Activated CD4-positive, CD25-positive, alpha-beta regulatory T cell (primary cell): ENCODE measurements at places on chromosomes 11 and 22.

DNA sequence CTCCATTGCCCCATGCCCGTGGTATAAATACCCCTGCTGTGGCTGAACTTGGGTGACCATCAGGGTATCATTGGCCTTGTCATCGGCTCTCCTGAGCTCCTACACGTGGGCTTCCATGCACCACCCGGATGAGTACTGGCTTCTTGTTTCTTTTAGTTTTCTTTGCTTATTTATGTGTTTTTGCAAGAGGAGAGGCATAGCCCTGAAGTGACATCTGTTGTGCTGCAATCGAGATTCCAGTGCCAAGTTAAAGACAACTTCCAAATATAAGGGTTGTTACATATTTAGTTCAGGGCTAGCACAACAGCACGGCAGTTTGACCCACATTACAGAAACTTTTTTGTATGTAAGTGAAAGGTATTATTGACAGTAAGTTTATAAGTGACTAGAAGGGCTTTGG lies 1087.1 kb downstream of the TBC1D22A start:
- DNase-seq: no peak

DNA sequence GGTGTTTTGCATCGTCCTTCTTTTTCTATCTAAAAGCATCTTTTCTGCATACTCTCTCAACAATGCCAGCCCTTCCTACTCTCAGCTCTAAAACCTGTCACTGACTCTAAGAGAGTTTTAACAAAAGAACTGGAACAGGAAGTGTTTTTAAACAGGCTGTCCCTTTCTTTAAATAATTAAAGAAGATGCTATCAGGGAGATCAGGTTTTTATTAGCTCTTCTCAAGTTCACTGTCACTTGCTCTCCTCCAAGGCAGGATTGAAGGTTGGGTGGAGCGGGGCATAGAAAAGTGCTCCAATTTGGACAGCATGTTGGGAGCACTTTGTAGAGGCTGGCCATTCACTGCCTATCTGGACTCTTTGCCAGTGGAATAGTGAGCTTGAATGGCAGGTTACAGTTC lies 56.4 kb upstream of the BARX2 start:
- no peak for DNase-seq

DNA sequence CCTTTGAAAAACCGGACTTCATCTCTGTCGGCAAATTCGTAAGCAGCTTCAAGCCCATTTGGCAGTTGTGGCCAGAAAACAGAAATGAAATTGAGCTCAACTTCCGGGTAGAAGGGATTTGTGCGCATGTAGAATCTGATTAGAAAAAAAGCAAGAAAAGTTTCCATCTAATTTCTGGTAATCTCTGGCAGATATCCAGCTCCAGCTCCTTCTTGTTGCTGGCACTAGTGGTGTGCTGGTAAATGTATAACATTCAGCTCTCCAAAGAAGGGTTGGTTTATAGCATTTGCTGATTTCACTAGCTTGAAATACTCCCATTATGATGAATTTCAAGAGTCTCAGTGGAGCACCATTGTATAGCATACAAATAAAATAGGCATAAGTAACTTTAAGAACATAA lies 5.4 kb downstream of the MMP1 start:
- DNase-seq: no peak

DNA sequence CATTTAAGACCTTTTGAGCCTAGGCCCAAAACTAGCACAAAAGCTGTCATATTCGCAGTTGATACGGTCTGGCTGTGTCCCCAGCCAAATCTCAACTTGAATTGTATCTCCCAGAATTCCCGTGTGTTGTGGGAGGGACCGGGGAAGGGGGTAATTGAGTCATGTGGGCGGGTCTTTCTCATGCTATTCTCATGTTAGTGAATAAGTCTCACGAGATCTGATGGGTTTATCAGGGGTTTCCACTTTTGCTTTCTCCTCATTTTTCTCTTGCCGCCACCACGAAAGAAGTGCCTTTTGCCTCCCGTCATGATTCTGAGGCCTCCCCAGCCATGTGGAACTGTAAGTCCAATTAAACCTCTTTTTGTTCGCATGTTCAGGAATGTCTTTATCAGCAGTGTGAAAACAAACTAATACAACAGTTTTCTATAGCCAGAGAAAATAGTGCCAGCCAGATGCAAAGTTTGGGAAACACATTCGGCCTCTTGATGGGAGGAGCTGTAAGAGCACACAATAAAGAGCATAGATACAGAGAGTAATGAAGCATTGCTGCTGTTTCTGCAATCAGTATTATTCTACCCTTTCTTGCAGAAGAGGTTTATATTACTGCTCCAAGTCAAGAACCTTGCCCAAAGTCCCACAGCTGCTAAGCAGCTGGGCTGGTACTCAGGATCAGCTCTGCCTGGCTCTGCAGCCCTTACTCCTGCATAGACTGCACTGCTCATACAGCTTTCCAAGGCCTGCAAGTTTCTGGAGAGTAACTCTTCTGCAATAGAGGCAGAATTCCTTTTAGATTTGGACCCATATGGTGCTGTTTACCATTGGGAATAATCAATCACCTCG lies 2.0 kb upstream of the ZNF195 start:
- DNase-seq: no peak

DNA sequence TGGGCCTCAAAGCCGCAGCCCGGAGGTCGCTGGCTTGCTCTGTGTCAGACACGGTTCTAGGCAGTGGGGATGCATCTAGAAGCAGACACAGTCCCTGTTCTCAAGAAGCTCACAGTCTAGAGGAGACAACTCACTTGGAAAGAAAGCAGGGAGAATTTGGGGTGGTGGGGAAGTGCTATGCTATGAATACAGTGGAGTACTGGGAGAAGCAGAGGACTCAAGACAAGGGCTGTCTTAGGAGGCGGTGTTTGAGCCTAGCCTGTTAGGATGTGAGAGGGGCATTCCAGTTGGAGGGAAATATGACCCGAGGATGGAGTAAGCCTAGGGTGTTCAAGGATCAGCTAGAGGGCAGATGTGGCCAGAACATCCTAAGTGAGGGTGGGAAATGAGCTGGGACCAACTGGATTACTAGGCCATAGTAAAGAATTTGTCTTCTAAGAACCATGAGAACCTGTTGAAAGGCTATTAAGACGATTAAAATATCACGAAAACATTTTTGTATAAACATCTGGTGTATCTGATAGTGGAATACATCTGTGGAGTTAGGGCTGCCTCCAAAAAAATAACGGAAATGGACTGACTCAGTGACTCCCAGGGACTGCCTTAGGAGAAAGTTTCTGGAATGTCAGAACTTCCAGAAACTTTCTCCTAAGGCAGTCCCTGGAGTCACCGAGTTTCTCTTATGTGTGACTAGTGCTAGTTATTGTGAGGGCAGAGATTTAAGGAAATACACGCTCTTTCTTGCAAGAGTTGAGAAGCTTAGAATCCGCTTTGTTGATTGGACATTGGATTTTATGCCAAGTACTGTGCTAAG lies 1.1 kb upstream of the PITPNB start:
- DNase-seq: no peak

DNA sequence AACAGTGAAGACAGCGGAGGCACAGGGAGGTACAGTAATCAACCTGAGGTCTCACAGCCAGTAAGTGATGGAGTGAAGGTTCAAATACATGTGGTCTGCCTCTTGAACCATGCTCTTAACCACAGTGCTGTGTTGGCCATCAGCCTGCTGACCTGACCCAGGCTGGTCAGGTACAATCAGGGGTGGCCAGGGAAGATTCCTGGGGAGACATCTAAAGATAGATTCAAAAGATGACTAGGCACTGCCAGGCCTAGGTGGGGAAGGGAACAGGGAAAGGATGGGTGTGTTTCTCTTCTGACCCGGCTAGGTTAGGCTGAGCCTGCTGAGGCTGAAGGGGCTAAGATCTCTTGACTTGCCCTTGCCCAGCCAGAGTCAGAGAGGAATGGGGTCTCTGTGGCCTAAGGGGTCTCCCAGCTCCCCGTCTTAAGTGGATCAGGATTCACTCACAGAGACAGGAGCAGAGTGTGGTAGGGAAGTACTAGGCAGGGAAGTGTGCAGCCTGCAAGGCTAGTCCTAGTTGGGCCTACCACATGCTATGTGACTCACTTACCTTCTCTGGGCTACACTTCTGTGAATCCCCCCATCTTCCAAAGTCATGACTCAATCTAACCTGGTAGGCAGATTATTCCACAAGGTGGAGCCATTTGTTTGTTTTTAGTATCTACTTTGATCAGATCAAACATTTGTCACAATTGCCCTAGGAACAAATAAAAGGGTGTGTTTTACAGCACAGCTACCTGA lies 10.4 kb upstream of the SREBF2 start:
- no peak for DNase-seq

DNA sequence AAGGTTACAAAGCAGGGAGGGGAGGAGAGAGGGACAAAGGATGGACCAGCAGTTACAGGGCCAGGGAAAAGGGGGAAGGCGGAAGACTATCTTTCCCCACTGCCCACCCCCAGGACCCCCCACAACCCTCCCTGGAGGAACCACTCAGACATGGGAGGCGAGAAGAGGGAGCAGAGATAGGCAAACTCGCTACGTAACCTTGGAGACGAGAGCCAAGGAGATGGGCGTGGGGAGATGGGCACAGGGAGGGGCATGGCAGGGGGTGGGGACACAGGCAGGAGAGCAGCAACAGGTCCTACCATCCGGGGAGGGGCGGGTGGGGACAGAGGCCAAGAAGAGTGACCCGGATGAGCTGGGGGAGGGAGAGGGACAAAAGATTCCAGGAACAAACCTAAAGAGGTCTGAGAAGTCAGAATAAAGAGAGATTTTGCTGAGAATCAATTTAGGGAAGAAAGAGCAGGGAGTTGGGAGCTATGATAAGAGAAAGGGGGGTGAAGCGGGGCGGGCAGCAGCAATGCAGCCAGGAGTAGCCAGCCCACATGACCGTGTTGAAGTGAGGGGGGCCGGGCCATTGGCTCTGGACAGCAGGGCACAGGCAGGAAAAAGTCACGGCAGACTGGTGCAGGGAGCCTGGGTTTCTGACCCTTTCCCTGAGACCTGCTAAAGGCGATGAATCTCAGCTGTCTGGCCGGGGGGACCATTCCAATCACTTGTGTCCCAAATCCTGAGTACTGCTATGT lies 128.4 kb downstream of the BUD13 start:
- DNase-seq: no peak

GRCh38 chr22:48713272-48714205 lies 1114.1 kb downstream of the BRD1 start:
- no peak for DNase-seq

DNA sequence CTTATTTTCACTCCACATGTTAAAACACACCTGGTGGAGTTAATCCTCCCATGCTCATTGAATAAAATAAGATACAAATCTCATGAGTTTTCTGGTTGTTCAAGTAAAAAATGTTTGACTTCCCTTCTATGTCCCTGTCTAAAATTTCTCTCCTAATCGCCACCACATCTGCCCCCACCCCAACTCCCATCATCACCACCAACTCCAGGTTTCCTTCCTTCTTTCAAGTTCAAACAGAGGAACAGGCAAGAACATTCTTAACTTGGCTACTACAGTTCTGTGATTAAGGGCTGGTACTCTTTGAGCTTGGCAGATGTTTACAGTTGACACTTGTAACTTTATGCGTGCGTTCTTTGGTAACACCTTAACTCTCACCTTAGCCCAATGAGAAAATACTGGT lies 9.1 kb upstream of the PSMA1 start:
- DNase-seq: no peak

GRCh38 chr22:29167032-29167911 lies 38.4 kb upstream of the EMID1 start:
- DNase-seq: no peak

DNA sequence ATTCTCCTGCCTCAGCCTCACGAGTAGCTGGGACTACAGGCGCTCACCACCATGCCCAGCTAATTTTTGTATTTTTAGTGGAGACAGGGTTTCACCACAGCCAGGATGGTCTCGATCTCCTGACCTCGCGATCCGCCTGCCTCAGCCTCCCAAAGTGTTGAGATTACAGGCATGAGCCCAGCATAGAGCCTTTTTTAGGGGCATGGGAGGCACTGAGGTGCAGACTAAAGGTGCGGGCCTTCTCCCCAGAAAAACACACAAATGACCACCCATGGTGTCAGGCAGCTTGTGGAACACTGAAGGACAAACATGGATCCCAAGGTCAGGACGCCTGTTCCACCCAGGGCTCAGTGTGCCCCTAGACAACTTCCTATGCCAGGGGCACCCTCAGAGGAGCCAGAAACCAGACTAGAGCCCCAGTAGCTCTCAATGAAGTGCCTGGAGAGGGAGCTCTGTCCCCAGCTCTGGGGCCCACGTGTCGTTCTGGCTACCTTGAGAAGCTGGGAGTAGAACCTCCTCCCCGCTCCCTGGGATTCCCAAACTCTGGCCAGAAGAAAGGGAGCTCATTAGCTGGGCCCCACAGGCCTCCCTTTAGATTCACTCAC lies 21.2 kb upstream of the CD5 start:
- no peak for DNase-seq

DNA sequence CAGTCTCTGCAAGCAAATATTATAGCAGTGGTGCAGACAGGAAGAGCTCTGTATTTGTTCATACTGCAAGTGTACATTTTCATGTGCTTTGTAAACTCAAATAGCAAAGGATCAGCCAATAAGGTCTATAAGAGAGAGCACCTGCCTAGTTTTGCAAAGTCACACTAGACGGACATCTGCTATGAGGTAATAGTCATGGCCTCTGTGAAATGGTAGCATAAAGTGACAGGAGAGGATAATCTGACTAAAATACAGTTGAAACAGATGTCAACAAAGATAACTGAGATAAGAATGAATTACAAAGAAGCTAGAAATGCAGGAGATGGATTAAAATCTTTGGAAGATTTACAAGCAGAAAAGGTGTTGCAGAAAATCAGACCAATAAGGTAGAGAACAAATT lies 70.6 kb upstream of the SPON1 start:
- DNase-seq: no peak

DNA sequence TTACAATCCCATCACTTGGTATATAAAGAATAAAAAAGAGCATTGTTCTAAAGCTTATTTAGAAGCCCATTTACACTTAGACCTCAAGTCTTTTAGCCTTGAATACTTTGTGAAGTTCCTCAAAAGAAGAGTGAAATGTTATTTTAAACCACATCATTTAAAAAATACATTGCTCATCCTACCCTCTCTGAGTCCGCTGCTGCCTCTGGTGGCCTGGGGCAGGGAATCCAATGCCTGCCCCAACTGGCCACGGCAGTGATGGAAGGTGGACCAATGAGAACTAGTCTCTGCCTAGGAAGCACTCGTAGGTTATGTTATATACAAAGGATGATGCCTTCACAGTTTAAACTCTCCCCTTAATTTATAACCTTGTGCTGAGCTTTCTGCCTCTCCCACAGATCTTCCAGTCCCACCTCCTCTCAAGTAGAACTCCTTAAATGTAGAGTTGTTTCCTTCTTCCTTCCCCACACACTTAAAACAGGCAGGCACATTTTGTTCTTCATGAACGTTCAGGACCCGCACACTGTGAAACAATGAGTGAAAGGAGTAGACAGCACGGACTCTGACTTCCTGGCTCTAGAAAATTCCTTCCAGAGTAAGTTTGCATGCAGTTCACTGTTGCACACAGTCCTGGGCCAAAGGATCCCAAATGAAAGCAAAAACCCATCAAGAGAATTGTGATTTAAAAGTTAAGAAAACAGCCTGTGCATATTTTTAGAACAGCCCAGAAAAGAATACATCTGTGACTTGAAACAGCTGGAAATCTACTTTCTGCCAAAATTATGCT lies 167.8 kb downstream of the RRAS2 start:
- no peak for DNase-seq

DNA sequence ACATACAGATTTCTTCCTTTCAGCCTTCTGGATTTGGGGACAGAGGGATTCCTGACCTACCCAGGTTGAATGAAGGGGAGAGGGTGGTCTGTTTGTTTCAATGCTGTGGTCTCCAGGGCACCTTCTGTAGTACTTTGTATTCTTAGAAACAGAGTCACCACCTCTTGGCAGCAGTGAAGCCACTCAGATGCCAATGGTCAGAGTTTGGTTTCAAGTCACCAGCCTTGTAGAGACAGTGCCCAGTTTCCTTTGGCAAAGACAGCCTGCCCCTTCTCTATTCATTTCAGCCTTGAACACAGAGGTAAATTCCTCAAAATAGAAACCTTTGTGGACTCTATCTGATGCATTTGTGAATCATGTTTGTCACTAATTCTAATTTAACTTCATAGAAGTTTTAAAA lies 111.7 kb upstream of the RASSF10 start:
- DNase-seq: no peak
